Adipocyte (in vitro differentiated cells): ENCODE measurements at places on chromosomes 5 and 9.

DNA sequence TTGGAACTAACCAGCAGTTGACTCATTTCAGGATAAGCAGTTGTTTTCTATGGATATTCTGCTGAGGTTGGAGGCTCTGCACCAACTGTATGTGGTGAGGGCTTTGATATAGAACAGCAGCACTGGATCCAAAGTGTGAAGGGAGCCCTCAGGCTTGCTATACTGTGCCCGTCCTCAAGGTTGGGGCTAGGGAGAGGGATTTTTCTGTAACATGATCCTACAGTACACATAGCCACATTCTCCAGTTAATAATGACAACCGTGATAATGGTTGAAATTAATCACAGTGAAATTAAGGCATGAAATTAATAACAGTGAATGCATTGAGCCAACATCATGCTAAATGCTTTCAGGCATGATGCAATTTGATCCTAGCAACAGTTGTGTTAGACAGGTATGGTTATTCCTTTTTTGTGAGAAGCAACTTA lies 36.7 kb downstream of the ARHGAP26 start:
- DNase-seq: no peak

DNA sequence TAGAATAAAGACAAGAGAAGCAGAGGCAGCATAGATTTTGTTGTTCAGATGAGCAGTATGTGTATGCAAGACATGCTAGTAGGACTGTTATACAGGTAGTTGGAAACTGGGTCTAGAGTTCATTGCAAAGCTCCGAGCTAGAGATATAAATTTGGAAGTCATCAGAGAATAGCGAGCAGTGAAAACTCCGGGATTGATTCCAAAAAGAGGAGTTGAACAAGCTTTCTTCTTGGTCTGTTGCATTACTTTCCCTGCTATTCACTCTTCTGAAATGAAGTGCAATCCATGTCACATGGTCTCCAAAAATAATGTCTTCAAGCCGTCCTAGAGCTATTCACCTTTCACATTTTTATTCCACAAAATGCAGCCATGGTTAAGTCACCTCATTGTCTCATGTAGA lies 67.9 kb upstream of the ZNF462 start:
- no peak for DNase-seq

DNA sequence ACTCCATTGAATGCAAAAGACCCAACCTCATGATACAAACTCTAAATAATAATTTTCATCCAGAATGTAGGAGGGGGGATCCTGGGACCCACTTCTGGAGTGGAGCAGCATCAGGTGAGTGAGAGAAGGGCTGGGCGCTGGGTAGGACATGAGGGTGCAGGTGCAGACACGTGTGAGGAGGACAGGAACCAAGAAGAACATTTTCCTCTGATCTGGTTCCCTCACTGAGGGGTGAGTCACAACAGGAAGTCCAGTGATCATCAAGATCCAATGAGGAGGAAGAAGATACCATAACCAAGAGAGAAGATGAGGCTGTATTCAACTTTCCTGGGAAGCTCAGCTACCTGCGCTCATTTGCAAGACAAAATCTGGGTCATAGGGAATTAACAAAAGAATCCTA lies 57.4 kb downstream of the SFXN1 start:
- DNase-seq: no peak

DNA sequence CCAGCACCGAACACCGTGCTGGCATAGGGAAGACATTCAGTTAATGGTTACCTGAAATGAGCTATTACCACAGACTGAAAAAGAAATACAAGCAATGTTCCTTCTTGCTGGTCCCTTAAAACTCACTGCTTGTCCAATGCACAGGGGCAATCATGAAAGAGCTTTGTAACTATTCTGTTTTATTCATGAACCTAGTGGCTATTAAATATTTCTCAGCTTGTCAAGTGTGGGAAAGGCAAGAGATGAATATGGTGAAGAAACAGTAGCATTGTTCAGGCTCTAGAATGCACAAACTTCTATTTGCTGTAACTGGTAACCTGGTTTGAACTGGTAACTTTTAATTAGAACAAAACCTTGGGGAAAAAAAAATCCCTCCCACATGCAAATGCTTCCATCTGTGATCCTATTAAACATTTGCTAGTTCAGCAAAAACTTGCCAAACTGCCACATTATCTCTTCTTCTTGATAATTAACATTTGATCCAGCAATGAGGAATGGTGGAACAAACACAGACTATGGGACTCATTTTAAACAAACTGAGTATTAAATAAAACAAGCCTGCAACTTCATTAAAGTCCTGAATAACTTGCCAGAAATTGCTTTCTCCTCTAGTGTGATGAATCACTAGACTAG lies 36.1 kb downstream of the YIPF5 start:
- DNase-seq: no peak

GRCh38 chr5:90916947-90917800 lies 358.6 kb downstream of the ADGRV1 start:
- no peak for DNase-seq

DNA sequence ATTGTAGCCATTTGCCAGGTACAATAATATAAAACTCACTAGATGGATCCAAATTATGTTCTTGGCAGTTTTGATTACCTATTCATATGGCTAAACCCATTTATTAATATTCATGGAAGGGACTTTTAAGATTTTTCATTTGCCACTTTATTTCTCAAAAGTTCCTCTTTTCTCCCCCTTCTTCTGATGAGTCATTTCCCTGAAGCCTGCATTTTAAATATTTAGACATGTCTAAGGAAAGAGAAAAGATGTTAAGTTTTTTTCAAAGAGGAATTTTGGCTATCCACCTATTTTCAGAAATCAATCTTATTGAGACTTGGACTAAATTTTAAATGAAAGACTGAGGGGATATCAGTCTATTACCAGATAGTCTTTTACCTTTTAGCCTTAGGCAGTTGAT lies 1189.4 kb downstream of the EFNA5 start:
- peak; percentile 52 for DNase-seq

DNA sequence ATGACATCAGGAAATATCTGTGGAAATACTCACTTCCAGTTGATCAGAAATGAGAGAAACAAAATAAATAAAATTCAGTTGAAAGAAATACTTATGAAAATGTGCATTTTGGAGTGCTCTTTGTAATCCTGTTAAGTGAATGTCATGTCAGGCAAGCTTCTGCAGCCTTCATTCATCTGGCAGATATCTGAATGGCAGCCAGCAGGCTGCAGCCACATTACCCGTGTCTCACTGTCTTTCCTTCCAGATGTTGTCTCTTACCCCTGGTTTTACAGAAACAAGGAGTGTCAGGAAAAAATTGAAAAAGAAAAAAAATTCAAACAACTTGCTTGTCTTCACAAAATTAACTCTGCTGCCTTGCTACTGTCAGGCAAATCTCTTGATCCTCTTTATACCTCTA lies 445.0 kb upstream of the RIOK2 start:
- peak; percentile 31 for DNase-seq

DNA sequence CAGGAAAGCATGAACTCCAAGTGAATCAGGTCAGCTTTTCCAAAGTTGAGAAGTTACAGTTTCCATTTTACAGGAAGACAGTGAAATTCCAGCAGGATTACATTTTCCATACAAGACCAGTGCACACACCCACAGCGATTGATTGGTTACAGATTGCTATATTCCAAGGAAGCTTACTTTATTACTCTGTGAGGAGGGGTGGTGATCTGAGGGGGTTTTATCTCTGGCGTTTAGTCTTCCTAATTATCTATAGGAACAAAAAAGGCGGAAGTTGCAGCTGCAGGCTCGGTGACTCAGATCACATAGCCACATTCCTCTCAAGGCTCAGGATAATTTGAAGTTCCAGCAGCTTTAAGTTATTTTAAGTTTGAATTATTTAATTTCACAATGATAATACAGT lies 450.4 kb upstream of the NMUR2 start:
- DNase-seq: no peak

DNA sequence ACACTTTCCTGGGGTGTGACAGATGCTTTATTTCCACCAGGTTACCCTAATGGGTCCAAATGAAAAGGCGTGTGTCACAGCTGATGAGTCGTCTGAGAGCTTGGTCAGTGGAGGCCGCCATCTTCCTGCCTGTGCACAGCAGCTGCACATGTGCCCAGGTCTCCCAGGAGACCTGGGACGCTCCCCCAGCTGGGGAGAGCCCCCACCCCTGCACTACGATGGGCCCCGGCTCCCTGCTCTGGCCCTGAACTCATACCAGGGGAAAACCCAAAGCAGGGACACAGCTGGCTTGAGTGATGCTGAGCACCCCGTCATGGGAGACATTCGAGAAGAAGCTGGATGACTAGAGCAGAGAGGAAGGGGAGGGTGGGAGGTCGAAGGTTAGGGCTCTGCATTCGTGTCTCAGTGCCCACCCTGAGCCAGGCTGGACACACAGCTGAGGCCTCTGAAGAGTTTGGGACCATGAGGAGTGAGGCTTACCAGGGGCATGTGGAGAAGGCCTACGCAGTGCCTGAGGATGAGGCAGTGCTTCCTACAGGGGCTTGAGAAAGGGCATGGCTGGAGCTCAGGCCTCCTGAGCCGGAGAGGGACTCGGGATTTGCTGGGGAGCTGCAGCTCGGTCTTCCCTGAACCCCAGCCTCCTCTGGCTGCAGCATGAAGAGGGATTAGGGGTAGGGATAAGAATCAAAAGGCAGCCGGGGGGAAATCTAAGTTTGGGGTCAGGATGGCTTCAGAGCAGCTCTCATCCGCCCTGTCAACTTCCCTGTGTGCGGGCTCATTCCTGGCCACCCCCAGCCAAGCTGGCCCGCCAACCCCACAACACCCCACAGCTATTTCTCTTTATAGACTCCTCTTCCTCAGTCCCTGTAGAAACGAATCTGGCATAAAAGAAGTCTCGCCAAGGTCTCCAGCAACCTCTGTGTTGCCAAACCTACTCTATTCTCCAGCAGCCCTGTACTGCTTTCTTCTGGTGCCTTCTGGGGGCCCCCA lies 42.2 kb upstream of the RNU6ATAC start:
- no peak for DNase-seq

- DNase-seq: peak; percentile 78
These were observed 60.7 kb downstream of the NSD1 start for GRCh38 chr5:177194268-177194667.

DNA sequence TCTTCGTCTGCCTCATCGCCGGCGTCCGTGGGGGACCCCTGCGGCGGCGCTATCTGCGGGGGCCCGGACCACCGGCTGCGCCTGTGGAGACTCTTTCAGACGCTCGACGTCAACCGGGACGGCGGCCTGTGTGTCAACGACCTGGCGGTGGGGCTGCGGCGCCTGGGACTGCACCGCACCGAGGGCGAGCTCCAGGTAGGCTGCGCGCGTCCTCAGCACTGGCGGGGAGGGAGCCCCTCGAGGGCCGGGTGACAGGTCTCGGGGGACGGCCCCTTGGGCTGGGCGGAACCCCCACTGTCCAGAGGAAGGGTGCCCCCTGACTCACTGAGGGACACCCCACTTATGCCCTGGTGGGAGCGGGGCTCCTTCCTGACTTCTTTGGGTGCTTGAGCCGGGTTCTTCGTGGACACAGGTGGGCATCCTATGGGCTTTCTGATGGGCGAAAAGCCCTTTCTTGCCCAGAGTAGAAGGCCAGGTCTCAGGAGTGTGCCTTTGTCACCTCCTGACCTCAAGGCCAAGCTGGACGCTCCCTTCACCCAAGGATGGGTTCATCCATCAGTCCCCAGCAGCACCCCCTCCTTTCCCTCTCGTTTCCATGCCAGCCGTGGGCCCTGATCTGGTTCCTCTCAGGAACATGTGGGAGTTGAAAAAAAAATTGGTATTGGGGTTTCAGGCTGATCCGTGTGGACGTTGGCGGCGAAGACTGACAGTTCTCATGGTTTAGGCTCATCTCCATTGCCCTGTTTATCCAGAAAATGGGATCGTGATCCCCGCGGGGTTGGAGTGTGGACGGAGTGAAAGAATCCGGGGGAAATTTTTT lies 564 bp downstream of the SLC25A25 start:
- peak; percentile 57 for DNase-seq

GRCh38 chr5:107272954-107273353 lies 397.8 kb downstream of the EFNA5 start:
- no peak for DNase-seq

- no peak for DNase-seq
These were observed 33.7 kb downstream of the GLDC start for GRCh38 chr9:6611865-6612264.

DNA sequence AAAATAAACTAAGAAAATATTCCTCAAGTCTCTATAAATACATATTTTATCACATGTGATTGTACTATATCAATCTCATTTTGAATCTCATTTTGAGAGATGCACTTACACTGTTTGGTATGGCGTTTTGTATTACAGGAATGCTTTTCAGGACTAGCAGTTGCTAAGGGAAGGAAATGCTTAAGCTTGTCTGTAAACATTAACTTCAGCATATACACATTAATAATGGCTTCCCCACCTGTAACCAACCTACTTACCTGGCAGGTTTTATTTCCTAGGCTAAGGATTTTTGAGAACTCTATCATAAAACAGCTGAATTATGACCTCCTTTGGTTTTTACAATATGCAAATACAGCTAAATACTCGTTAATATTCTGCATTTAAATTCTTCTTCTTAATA lies 141.0 kb upstream of the GRHPR start:
- DNase-seq: no peak

DNA sequence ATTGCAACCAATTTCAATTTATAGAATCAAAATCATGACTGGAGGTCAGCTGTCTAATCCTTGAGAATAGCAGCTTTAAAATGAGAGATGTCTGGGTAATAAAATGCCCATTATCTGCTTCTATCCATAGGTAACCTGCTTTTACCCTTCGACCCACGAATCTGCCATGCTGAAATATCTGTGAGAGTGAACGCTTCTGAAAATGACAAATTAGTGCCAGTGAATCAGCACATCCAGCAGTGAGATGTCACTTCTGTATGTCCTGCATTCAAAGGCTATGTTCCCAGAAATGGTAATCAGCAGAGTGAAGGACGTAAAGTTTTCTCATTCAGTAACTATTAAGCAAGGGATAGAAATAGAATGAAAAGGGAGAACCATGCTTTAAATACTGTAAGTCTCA lies 532.4 kb upstream of the ITGA1 start:
- DNase-seq: no peak

DNA sequence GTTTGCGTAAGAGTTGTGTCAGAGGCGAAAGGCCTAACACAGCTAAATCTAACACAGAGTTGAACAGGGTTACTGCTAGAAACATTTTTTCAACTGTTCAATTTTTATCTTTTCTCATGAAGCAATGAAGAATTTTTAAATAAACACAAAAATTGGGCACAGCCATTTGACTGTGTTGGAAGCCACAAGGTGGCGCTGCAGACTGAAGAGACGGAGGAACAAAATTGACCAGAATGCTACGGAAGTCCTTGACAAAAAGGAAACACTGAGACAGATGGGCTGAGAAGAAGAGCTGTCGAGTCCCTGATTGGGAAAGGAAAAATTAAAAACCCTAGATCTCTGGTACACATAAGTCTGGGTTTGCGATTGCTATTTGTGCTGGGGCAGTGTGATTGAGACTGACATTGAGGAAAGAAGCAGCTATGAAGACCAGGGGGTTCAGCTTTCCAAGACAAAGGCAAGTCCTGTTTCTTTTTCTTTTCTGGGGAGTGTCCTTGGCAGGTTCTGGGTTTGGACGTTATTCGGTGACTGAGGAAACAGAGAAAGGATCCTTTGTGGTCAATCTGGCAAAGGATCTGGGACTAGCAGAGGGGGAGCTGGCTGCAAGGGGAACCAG lies at the start of gene PCDHB9:
PCDHB9 (plus strand) TSS at position 265 of the 616 bp plus-strand sequence; CDS start at position 423, 158 bp downstream.
- peak; percentile 79 for DNase-seq

DNA sequence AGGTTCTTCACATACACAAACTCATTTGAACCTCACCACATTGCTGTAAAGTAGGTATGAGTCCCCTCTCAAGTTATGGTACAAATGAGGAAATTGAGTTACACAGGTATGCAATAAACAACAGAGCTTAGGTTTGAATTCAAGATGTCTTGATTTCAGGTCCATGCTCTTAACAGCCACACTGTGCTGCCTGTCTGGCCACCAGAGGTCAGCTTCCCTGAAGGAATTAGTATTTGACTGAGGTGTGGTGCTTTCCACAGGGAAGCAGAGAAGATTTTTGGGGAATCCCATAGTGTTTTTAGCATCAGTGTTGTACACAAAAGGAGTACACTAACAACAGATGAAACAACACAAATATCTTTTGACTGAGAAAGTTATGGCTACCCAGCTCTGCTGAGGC lies 94.4 kb upstream of the ITGA1 start:
- DNase-seq: peak; percentile 49
